Cardiac septum (tissue), 1 donor: ENCODE measurements at places on chromosomes 5 and 9.

DNA sequence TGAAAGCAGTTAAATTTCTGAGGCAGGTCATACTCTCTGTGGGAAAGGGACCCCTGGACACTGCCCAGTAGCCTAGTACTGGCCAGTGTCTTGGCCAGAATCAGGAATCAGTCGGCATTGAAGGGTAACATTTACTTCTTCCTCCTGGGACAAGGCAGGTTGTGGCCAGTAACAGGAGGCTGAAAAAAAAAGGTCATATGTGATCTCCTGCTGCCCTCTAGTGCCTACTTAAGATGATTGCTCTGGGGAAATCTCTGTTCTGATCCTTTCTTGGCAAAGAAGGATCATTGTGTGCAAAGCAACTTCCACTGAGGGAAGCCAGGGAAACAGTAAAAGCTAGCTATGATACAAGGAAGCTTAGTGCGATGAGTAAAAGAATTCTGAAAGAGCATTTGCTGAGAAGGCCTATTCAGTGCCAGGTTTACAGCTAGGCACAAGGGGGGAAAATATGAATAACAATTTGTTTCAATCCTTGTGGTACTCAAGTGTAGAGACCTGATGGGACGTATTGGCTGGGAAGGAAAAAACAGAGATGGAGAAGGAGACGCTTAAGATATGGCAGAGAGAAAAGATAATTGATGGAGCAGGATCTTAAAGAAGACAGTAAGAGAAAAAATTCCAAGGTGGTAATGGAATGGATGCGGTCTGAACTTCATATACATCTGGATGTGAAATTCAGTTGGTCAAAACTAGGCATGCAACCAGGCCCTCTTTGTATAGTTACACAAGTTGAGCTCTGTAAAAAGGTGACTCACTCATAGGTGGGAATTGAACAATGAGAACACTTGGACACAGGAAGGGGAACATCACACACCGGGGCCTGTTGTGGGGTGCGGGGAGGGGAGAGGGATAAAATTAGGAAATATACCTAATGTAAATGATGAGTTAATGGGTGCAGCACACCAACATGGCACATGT lies 25.8 kb upstream of the TRIM32 start:
- no peak for DNase-seq

- peak; percentile 60 for DNase-seq
Observed at GRCh38 chr9:34554211-34555001, 31.6 kb upstream of the ENHO start.

- no peak for DNase-seq
Observed at GRCh38 chr9:103617046-103617445, 477.1 kb upstream of the SMC2 start.

- DNase-seq: no peak
Observed at GRCh38 chr5:132468656-132469379, 21.8 kb downstream of the IRF1 start.

GRCh38 chr9:116499986-116500871 lies 186.9 kb upstream of the TRIM32 start:
- no peak for DNase-seq

DNA sequence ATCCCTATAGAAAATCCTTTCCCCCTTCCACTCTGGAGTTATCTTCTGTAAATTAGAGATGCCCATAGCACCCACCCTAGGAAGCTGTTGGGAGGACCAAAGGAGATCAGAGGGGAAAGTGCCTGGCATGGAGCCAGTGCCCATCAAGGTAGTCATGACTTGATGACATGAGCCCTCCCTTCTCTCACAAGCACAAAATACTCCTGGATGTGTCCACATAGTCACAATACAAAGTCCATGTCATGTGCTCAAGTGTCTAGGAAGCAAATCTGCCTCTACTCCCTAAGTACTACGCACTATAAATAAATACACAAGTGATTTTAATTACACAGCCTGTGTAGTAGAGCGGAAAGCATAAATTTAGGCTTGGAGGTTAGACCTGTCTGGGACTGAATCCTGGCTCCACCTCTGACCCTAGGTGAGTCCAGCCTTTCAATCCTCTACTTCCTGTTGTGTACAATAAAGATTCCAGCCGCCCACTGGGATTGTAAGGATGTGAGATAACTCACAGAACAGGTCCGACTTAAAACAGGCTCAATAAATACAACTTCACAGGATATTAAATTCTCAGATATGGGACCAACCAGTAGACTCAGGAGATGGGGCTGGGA lies 30.6 kb downstream of the TTC39B start:
- no peak for DNase-seq

- no peak for DNase-seq
Observed at GRCh38 chr5:61974680-61975079, 331.3 kb upstream of the KIF2A start.

GRCh38 chr9:106784076-106784475 lies 78.9 kb upstream of the ZNF462 start:
- no peak for DNase-seq

GRCh38 chr5:635306-636055 lies 23.3 kb downstream of the CEP72 start:
- DNase-seq: peak; percentile 61

DNA sequence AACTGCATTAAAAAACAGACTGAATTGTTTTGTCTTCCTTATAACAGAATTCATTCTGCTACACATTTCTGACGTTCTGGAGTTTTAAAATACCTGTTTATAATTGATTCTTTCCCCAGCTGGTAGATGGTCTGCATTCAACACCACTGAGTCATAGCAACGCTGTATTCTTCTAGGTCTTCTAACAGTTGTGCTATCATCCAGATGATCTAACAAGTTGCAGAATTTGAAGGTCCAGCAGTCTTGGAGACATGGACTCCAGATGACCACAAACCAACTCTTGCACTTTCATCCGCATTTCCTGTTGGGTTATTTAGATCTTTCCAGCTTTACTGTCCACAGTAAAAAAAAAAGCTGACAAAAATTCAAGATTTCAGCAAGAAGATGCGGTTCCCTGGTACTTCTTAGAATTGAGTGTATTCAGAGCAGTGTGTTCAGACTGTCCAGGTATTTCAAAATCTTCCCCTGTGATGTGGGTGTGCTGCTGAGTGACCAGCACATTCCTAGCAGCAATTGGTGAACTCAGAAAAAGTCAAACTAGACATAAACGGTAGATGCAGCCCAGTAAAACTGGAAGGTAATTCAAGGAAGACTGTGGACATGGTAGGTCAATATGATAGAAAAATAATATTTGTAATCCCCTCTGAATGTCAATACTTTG lies 50.2 kb downstream of the CSNK1A1 start:
- DNase-seq: no peak

DNA sequence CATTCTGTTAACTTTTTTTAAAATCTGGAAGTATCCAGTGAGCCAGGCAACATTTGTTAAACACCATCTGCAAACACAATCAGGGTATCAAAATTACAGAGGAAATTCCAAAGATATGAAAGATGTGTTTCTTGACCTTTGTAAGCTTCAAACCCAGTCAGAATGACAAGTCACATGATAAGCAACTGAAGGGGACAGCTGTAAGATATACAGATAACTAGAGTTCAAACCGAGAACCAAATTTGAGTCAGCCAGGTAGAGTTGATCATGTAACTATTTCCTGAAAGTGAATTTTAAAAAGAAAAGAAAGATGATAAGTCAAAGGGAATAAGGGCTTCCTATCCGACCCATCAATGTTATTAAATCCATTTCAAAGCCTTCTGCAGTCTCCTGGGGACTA lies 196.2 kb downstream of the DEPDC1B start:
- DNase-seq: no peak

DNA sequence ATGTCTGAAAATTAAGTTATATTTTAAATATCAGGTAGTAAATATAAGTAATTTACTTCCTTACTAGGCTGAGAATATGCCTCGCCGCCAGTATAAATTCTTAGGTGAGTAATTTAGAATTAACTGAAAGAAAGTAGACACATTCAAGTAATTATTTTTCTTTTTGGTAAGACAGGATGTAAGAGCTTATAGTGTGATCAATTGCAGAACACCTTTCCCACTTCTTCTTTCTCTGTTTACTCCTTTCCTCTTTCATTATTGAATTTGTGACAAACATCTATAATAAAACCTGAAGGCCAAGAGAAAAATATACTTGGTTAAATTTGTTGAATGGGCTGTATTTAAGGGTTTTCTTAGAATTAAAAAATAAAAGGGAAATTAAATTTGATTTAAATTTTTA lies 195.1 kb upstream of the CDKN2B start:
- no peak for DNase-seq

- no peak for DNase-seq
Observed at GRCh38 chr9:81430727-81431126, 258.6 kb downstream of the TLE1 start.

DNA sequence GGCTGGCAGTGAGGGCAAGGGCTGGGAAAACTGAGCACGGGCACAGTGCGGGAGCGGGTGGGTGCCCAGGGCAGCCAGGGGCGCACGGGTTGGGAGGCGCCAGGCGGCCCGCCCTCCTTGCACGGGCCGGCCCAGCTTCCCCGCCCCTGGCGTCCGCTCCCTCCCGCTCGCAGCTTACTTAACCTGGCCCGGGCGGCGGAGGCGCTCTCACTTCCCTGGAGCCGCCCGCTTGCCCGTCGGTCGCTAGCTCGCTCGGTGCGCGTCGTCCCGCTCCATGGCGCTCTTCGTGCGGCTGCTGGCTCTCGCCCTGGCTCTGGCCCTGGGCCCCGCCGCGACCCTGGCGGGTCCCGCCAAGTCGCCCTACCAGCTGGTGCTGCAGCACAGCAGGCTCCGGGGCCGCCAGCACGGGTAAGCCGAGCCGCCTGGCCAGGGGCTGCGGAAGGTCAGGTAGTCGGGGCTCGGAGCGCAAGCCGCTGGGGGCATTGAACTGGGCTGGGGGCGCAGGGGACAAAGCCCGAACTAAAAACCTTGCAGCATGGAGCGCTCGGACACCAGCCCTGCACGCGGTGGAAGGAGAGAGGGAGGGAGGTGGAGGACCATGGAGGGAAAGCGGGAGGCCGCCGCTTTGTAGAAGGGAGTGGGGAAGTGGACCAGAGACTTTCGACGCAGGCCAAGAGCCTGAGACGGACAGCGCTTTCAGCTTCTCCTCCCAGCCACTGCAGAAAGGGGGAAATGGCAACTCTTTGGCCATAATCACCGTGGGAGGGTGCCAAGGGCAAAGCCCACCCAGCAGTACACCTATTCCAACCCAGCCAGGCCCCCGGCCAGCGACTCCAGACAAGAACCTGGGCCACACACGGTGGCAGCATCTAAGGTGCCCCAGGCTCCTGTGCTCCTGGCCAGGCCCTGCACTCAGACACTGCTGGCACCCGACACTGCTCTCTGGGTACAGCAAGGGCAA lies at the start of gene TGFBI:
Gene TGFBI (plus strand): TSS at position 207 of the 961 bp plus-strand sequence. CDS start 68 bp downstream, at position 275.
- DNase-seq: peak; percentile 82

- no peak for DNase-seq
Observed at GRCh38 chr5:53940921-53941320, 369.5 kb downstream of the ARL15 start.

DNA sequence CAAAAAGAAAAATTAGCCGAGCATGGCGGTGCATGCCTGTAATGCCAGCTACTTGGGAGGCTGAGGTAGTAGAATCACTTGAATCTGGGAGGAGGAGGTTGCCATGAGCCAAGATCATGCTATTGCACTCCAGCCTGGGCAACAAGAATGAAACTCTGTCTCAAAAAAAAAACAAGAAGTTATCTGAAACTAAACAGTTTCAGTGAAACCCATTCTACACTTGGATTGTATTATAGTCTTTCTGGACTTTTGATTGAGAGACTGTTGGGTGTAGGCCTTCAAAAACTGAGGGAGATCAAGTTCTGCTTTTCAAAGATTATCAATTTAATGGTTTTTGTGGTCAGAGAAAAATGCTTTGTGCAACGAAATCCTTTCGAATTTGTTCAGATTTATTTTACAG lies 34.6 kb upstream of the SPINK5 start:
- no peak for DNase-seq

GRCh38 chr9:17462869-17463464 lies 115.9 kb upstream of the SH3GL2 start:
- no peak for DNase-seq

- DNase-seq: no peak
Observed at GRCh38 chr5:145903867-145904266, 31.1 kb upstream of the GRXCR2 start.

- DNase-seq: no peak
Observed at GRCh38 chr9:105541838-105542237, 16.1 kb upstream of the FKTN start.

DNA sequence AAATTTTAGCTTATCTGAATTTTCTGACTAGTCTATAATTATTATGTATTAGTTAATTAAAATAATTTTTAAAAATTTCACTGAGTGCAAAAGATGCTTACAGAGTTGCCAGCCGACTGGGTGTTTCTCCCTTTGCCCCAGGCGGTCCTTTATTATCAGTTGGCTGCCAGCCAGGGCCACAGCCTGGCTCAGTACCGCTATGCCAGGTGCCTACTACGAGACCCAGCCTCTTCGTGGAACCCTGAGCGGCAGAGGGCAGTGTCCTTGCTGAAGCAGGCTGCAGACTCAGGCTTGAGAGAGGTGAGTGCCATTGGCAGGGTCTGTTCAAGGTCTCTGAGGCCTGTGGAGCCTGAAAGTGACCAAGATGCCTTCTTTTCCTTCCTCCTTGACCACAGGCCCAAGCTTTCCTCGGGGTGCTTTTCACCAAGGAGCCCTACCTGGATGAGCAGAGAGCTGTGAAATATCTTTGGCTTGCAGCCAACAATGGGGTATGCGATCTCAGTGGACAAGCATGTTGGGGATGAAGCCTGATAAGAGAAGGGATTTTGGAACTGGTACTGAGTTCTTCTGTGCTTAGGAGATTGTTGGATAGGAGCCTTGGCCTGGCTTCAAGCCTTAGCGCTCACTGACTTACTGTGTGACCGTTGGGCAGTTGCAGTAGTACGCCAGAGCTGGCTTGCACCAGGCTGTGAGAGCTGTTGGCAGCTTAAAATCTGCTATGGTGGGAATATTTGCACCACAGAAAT lies 10.6 kb downstream of the DELE1 start:
- DNase-seq: no peak

- DNase-seq: no peak
Observed at GRCh38 chr5:67366691-67367395, 170.2 kb upstream of the CD180 start.

GRCh38 chr9:105021917-105022316 lies 94.0 kb upstream of the ABCA1 start:
- no peak for DNase-seq

DNA sequence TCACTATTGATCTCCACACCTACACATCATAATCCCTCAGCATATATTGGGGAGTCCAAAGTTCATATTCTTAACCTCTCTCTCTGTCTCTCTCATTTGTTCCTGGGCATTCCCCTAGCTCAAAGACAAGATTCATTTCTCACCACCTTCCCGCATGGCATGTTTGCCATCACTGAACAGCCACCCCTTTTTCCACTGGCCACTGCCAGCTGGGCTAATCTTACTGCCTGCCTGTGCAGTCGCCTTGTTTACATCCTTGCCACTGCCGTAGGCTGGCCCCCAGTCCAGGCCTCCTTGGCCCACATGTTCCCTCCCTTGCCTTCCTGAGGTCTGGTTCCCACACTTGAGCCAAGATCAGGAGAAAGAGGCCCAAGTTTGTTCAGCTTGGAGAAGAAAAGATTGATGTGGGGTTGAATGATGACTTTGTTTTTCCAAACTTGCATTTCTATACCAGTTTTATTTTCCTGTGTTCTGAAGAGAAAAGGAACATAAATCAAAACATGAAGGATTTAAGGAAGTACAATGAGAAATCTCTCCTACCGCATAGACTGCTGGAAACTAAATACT lies 80.2 kb downstream of the PLAC8L1 start:
- DNase-seq: no peak
